ENCODE measurements at places on chromosomes 4 and X. TPM values are rescaled to one million over a fixed set of nuclear protein-coding genes. Genes with fewer than 3 reads are reported as not detected.

Gene CDKL2
- total RNA-seq, result not detected

Gene CYP2U1
- 13.1 TPM for total RNA-seq

Gene ARR3
- not detected for total RNA-seq

Gene SLC7A11
- total RNA-seq, result 0.79 TPM

Gene ITIH6
- total RNA-seq, result not detected

Gene PPEF2
- not detected for total RNA-seq

Gene XK
- total RNA-seq, result 0.38 TPM

Gene XAGE1B
- total RNA-seq, result not detected

Gene FAM9B
- not detected for total RNA-seq

Gene SUPT20HL2
- not detected for total RNA-seq

Gene CLCN3
- total RNA-seq, result 30.6 TPM

Gene NXF2B
- not detected for total RNA-seq

Gene DIPK2B
- 31.3 TPM for total RNA-seq

DNA sequence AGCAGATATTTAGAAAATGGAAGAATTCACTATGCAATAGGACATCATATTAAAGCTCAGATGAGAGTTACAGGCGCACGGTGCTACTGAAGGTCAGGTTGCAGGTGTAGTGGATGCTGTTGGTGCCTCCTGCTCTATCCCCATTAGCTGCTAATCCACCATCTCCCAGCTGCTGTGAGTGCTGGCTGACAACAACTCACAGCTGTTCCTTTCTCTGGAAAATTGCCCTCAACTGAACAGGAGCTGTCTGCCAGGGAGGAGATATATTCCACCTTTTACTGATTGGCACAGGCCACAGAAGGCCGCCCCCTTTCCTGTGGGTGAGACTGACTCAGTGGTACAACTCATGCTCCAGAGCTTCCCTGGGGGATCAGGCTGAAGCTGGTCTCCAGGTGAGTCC lies 48.7 kb downstream of the UCHL1 start:
- DNase-seq, result no peak

- DNase-seq, result no peak
Measured at GRCh38 chr4:140289486-140289885, 84.0 kb upstream of the SCOC start.

DNA sequence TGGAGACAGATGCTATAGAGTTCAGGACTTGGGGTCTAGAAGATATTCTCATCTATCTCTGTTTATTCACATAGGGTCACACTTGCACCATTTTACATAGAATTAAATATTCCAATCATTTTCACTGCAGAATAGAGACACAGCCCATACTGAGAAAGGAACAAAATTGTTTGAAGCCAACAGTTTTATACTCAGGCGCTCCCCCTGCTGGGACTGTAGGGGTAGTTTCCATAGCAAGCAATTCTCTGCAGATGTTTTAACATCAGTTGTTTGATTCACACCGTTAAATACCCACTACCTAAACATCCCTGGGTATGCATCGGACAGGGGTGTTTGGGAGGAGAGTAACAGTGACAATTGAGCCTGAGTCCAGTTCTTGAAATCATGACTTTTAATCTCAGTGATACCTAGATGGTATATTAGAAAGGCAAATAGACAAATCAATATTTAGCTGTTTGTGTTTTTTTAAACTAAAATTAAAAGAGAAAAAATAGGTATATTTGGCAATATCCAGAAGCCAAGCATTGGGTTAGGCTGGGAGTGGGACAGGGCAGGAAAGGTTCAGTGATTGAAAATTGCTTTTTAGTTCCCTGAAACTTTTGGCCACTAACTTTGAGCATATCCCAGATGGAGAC lies 33.8 kb downstream of the LONRF3 start:
- DNase-seq, result no peak

DNA sequence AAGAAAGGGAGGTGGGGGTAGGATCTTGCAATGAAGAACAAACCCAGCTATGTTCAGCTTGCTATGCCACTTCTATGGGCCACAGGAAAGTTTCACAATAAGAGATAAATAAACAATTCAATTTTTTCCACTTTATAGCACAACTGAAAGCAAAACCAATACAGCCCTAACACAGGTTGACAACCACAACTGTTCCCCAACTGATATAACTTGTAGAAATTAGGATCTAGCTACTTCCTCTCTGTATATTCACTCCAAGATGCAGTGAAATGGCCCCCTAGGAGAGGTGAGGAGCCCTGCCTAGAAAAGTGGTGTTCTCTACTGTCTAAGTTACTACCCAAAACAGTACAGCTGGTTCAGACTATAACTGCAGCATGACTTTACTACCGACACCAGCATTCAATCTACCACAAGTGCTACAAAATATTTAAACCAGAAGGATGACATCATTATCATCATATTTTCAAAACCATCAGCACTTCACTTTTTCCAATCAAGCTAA lies 77.0 kb downstream of the FBXW7 start:
- DNase-seq, result no peak

DNA sequence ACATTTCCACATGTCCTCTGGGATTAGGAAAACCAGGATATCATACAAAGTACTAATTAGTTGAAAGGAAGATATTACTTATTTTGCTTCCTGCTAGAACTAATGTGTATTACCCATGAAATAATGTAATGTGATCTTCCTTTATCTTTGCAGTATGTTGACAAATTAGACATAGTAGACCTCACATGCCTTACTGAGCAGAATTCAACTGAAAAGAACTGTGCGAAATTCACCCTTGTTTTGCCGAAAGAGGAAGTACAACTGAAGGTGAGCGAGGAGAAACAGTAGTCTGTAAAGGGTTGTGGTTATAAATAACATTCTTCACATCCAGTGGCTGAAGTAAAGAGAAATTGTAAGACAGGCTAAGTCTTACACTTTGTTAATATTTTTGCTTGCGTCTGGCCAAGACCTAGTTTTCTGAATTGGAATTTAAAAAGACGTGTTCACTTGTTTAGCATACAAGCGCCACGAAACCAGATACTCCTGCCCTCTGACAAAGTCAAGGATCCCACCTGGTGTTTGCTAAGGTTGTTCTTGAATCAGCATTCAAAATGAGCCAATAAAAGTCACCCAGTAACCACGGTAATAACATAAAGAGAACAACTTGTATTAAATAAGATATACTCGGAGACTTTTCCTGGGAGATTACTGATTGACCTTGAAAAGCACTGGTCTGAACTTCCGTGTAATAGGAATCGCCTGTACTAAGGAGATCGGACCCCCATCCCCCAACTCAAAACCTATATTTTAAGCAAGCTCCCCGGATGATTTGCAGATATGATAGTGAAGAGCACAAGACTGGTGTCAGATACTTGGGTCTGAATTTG lies 16.9 kb downstream of the STAP1 start:
- no peak for DNase-seq

DNA sequence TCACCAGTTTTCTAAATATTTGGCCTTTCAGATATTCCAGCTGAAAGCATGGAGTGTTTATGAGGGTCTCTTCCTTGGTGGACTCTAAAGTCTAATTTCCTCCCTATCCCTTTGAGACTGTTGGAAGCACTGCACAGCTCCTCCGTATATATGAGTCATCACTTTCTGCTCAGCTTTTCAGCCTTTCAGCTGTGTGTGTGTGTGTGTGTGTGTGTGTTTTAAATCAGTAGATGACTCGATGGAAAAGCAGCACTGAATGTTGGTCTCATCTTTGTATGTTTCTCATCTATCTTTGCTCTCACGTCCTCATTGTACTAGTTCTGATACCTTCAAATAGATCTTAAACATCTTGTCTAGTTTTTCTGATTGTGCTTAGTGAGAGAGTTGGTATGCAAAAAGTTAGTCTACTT lies 81.6 kb downstream of the ZFX start:
- DNase-seq, result no peak

DNA sequence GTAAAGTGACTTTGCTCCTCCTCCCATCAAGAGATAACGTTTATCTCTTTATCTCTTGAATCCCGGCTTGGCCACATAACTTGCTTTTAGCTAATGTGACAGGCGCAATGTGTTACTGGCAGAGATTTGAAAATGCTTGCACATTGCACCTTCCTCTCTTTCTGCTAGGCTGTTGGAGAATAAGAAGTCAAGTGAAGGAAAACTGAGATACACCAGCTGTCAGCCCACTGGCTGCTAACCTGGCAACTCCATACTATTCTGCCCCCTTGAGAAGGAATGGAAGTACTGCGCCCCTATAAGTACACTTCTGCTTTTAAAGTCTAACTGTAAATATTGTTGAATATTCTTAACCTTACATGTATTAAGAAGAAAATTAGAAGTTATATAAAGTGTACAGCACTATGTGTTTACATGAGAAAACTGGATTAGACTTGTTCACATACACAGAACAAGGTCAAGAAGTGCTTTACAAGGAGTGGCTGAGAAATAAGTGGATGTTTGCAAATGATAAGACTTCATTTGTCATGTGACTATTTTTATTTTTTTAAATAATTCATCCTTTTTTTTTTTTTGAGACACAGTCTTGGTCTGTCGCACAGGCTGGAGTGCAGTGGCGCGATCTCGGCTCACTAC lies 424.5 kb upstream of the CTSO start:
- DNase-seq, result no peak

DNA sequence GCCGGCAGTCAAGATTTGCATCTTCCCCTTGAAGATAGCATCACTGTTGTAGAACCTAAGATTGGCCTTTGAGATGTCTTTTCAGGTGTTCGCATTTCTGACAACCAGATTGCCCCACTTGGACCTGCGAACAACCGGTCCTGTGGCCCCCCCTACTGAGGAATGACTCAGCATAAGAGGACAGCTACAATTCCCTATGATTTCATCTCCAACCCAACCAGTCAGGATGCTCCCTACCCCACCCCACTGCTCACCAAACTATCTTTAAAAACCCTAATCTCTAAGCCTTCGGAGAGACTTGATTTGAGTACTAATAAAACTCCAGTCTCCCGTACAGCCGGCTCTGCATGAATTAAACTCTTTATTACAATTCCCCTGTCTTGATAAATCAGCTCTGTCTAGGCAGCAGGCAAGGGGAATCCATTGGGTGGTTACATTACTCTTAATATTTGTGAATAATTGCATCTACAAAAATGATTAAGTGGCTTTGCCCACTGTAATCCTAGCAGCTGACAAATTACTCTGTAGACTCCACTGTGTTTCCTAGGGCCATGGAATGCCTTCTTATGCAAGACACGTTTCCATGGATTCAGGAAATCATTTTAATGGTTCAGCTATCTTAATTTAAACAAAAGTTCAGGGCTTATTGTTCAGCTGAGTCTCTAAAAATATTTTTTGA lies 95.4 kb downstream of the GPR143 start:
- no peak for DNase-seq

DNA sequence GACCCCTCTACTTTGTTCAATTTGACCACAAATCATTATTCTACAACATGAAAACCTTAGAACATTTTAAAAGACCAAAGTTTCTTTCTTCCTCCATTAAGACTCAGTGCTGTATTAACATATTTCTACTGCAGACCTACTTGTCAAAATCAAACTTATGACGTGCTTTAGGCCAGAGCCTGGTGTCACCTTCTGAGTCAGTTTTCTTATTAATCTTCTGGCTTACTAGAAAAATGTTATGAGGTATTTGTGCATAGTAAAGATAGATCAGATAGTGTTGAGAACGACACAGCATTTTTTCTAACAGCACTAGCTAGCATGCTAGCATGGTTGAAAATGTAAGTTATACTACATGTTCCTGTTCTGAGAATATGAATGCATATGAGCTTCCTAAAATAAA lies 333.6 kb upstream of the FAM241A start:
- DNase-seq, result no peak

GRCh38 chr4:169715826-169716225 lies 41.9 kb downstream of the HPF1 start:
- no peak for DNase-seq

- no peak for DNase-seq
Measured at GRCh38 chr4:89119836-89120235, 8.5 kb downstream of the TIGD2 start.

GRCh38 chr4:184097241-184097605 lies 120.5 kb downstream of the ENPP6 start:
- DNase-seq, result no peak

DNA sequence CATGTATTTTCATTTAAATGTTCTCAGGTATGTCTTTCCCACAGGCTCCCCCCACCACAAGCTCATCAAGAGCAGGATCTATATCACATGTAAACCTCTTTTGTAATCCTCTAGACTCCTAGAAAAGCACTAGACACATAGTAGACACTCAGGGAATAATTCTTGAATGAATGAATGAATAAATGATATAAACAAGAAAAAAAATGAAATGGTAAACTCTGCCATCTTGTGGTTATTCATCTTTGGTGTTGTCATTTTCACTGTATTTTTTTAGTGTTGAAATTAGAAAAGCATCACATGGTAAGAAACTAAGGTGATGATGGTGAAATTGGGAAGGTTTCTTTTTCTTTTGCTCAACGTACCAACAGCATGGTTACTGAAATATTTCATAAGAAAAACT lies 34.2 kb upstream of the C1GALT1C1 start:
- DNase-seq, result no peak

- DNase-seq, result no peak
Measured at GRCh38 chr4:105755375-105755774, 46.8 kb downstream of the GSTCD start.

GRCh38 chr4:17142232-17142711 lies 243.8 kb upstream of the LDB2 start:
- DNase-seq, result no peak

- DNase-seq, result no peak
Measured at GRCh38 chr4:11597506-11597905, 168.8 kb upstream of the HS3ST1 start.

DNA sequence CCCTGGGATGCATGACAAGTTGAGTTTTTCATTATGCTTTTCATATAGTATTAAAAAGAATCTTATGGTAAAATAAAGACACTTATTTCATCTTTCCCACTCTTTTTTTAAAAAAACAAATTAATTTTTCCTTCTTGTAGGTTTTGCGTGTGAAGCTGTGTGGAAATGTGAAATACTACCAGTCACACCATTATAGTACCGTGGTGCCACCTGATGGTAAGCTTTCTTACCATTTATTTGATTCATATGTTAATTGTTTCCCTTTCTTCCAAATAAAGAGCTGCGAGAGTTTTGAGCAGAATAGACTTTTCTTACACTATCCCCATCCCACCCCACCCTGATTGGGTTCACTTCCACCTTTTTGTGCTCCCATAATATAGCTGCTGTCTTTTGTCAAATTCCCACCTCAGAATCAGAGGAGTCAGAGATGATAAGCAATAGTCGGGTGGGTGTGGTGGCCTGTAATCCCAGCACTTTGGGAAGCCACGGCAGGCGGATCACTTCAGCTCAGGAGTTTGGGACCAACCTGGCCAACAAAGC lies 44.3 kb downstream of the CASP6 start:
- no peak for DNase-seq

- no peak for DNase-seq
Measured at GRCh38 chr4:6352031-6352692, 82.5 kb downstream of the WFS1 start.

DNA sequence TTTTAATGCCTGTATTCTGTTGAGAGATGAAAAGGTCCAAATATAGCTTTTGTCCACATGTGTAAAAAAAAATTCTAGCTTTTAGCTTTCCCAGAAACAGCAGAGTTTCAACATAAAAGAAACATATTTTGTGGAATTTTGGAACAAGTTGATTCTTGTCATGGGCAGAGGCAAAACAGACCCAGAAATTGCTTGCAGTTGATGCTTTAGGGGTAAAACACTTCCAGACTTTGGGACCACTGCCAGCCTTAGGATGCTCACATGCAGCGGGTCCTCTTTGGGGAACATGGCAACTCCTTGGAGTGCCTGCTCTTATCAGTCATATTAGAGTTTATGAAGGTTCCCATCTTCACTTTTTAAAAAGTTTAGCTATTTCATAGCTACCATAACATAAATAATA lies 30.4 kb downstream of the DCLK2 start:
- DNase-seq, result no peak

GRCh38 chr4:189845145-189845846 lies 95.4 kb upstream of the FRG1 start:
- no peak for DNase-seq

GRCh38 chr4:76957004-76957738 lies 7.6 kb downstream of the SEPTIN11 start:
- DNase-seq, result no peak
